ENCODE measurements at places on chromosomes 7 and 10.

GRCh38 chr7:104536956-104537355, 208.6 kb downstream of the LHFPL3 start:
- DNase-seq = no peak

DNA sequence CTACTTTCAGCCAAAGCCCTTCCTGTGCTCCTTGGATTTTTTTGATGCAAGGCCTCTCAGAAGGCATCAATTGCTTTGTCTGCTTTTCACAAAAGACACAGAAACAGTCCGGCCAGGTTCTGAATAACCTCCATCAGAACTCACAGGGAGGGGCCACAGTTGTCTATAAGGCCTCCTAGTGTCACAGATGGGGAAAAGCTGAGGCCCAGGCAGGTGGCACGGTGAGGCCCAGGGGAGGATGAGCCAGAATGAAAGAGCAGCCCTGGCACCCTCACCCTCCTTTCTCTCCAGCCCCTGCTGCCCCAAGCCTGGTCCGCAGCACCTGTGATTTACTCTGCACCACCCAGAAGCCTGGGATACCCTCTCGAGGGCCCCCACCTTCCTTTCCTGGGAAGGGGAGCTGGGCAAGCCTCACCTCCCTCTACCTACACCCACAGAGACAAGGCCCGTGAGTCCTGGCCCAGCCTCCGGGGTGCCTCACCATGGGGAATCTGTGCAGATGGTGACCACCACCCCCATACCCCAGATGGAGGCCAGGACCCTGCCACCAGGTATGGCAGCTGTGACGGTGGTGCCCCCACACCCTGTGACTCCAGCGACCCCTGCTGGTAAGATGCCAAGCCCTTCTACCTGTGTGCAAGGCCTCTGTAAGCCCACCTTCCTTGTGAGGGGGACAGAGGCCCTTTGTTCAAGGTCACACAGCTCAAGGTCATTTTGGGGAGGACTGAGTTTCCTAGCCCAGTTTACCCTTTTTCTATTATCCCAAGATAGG, 26.2 kb upstream of the ZNF467 start:
- peak; percentile 42 for DNase-seq

DNA sequence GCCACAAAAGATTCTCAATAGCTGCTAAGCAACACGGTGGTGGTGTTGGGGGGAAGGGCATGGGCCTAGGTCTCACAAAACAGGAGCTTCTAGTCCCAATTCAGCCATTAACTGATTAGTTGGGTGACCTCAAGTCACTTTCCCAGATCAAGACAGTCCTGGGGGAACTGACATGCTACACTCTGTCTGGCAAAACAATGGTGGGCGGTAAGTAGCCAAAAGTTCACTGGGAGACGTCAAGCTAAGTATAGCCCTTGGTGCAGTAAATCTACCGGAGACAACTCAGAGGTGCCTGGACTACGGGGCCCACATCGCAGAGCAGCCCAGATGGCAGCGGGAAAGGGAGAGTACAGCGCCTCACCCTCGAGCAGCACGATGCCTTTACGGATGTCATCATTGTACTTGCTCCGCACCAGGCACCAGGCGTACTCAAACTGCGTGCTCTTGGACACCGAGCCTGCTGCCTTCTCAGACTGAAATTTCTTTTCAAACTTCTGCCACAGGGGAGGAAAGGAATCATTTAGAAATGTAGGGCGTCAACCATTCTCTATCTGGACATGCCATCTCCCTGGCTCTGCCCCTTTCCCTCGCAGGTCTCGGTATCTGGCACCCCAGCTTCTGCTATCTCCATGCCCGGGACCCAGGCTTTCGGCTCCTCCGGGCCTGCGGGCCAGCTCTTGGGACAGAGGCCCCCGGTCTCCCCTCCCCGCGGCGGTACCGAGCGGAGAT, 1.1 kb downstream of the FIS1 start:
- DNase-seq = no peak

DNA sequence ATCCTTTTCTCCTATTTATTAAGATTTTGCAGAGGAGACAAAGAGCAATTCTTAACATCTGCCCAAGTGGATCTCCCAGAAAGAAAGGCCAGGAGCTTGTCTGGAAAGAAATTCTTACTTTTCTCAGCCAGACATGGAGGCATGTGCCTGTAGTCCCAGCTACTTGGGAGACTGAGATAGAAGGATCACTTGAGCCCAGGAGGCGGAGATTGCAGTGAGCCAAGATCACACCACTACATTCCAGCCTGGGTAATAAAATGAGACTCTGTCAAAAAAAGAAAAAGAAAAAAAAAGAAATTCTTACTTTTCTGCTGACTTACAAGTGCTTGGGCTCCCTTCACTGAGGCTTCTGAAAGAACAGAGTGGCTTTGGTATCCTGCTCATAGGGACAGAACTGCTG, 2.4 kb upstream of the CYP3A43 start:
- DNase-seq = no peak

DNA sequence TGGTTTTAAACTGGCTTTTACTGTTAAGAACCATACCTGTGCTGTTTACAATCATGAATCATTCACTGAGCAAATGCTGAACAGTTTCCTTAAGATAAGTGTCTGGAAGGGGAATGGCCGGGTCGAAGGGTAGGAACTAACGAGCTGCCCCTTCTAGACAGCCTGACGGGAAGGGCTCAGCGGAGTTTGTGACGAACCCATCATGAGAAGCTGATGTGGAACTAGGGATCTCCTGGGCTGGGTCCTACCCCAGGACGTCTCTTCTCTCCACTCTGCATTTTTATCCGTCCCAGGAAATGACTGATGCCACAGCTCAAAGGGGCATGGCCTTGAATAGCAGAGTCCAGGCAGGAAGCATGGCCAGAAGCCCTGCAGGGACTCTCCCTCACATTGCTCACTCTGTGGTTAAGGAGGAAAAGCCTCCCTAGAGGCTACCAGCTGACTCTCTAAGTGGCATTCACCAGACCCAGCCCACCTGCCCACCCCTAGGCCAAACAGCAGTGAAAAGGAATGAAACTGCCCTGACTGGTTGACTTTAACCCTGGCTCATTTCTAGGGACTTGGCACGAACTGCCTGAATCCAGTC, 112.0 kb downstream of the PFKFB3 start:
- no peak for DNase-seq

- DNase-seq = no peak
These were observed 42.8 kb downstream of the WIPI2 start for GRCh38 chr7:5232874-5233273.

DNA sequence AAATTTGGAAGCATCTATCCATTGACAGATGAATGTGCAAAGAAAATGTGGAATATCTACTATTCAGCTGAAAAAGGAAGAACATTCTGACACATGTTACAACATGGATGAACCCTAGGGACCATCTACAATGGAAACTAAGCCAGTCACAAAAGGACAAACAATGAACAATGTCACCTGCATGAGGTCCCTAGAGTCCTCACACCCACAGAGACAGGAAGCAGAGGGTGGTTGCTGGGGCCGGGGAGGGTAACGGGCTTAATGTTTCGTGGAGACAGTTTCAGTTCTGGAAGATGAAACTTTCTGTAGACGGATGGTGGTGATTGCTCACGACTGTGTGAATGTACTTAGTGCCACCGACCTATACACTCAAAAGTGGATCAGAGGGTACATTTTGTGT, 282.9 kb downstream of the ADARB2 start:
- no peak for DNase-seq

GRCh38 chr7:98137826-98138151, 31.1 kb downstream of the LMTK2 start:
- no peak for DNase-seq

DNA sequence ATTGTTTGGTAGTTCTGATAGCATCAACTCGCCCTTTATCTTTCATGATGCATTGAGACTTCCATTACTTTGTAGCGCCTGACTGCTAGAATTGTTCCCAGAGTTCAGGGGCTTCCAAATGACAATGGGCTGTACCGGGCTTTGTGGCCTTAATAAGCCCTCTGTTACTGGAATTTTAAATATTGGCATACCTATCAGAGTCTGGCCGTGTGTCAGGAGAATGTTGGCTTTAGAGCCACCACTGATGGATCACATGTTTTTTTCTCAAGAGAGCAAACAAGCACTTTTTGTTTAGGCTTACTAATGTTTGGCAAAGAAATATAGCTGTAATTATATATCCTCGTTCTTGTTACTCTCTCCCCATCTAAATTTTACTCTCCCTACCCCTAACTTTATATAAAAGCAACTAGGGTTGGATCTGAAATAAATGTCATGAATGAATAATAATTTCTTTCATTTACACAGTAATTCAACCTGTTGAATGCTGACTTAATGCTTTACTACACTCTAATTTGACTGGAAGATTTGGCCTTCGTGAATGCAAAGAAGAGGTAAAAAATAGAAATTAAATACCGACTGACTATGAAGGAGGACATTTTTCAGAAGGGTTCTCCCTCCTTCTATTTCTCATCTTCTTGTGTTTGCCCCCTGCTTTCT, 396.7 kb downstream of the AUTS2 start:
- DNase-seq = no peak

- no peak for DNase-seq
These were observed 23.2 kb upstream of the SDK1 start for GRCh38 chr7:3277604-3278572.

- DNase-seq = no peak
These were observed 143.9 kb upstream of the KLF14 start for GRCh38 chr7:130877991-130878305.
